ENCODE measurements at places on chromosomes 11 and 22.

DNA sequence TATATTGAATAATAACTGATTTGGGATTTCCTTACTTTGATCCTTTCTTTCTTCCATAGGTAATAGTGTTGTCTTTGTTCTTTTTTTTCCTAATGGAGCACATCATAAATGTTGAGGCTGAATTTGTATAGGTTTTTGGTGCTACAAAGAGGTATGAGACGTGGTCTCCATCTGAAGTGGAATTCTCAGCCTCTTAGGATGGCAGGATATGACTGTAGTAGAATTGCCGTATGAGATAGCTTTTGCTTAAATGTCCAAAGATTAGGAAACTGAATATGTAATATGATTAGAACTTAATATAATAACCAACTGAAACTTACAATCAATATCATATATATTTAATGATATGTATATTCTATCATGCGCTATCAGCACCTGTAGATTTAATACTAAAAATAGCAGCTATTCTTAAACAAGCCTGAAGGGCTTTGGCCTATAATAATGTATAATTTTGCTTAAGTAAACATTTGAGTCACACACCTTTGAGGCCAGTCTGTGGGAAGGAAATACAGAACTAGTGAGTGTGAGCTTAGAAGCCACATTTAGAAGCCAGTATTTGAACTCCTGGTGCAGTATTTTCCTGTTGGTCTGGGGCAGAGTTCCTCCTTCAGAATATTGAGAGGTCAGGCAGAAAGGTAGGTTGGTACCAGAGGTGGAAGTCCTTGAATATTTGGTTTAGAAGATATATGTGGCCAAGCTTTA, 62.6 kb downstream of the SWAP70 start:
- DNase-seq, result no peak

DNA sequence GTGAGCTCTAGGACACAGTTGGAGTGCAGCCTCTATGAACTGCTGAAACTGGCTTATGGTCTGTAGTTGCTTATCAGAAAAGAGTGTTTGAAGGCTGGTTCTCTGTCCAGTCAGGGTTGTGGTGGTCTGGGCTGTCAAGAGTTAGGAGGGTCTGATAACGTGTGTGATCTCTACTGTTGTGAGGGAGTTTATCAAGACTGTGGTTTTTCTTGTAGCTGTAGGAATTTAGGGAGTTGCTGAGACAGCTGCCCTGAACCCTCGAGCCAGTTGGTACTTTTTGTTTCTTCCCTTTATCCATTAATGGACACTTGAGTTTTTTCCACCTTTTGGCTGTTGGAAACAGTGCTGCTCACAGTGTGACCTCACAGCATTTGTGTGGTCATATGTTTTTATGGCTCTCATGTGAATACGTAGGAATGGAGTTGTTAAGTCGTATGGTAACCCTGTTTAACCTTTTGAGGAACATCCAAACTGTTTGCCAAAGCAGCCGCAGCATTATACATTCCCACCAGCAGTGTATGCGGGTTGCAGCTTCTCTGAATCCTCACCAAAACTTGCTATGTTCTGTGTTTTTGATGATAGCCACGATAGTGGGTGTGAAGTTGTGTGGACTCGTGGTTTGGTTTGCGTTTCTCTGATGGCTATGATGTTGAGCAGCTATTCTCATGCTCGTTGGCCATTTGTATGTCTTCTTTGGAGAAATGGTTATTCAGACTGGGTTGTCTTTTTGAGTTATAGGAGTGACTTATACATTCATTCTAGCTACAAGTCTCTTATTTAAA, 20.9 kb upstream of the DGCR8 start:
- DNase-seq, result no peak

DNA sequence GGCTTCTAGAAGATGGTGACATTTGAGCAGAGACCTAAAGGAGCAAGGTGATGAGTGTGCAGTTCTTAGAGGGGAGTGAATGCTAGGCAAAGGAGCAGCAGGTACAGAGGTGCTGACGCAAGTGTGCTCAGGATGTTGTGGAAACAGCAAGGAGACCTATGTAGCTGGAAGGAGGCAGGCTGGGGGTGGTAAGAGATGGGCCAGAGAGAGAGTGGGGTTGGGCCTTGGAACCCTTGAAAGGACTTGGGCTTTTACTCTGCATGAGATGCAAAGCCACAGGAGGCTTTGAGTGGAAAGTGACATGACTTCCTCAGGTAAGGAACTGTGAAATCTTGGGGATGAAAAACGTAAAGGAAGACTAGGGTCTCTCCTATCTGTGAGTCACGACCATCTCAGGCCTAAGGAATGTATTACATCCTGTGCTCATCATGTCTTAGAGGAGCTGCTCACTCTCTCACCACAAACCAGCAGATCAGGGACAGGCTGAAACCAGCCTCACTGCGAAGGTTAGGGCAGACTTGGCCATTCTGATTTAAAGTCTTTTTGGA, 65.4 kb downstream of the MICAL2 start:
- no peak for DNase-seq

- no peak for DNase-seq
These were observed 4.2 kb upstream of the MDK start for GRCh38 chr11:46377290-46377689.

DNA sequence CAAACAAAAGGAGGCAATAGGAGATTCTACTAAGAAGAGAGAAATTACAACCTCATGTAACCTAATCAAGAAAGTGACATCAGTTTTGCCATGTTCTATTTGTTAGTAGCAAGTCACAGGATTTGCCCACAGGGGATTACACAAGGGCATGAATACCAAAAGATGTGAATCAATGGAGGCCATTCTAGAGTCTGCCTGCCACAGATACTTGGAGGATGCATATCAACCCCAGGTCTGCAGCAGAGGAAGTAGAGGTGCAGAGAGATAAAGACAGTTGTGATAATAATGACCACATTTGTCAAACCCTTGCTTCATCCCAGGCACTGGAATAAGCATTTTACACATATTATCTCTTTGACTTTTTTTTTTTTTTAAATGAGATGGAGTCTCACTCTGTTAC, 2.4 kb upstream of the ASCC2 start:
- no peak for DNase-seq

GRCh38 chr11:62542750-62543567, 3.6 kb downstream of the AHNAK start:
- peak; percentile 95 for DNase-seq

DNA sequence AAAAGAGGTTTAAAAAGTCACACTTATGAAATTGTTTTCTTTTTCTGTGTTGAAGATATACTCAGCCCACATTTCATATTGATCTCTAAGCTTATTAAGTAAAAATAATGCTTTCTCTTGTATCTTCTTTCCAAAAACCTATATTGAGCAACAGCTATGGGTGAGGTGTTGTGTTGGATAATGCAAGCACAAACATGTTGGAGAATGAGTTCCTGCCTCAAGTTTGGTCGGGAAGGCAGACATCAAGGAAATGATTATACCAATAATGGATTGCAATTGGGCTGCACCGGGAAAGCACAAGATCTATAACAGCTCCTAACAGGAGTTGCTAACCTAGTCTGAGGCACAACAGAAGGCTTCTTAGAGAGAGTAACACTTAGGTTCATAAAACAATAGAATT, 308.9 kb upstream of the MPPED2 start:
- DNase-seq, result no peak

DNA sequence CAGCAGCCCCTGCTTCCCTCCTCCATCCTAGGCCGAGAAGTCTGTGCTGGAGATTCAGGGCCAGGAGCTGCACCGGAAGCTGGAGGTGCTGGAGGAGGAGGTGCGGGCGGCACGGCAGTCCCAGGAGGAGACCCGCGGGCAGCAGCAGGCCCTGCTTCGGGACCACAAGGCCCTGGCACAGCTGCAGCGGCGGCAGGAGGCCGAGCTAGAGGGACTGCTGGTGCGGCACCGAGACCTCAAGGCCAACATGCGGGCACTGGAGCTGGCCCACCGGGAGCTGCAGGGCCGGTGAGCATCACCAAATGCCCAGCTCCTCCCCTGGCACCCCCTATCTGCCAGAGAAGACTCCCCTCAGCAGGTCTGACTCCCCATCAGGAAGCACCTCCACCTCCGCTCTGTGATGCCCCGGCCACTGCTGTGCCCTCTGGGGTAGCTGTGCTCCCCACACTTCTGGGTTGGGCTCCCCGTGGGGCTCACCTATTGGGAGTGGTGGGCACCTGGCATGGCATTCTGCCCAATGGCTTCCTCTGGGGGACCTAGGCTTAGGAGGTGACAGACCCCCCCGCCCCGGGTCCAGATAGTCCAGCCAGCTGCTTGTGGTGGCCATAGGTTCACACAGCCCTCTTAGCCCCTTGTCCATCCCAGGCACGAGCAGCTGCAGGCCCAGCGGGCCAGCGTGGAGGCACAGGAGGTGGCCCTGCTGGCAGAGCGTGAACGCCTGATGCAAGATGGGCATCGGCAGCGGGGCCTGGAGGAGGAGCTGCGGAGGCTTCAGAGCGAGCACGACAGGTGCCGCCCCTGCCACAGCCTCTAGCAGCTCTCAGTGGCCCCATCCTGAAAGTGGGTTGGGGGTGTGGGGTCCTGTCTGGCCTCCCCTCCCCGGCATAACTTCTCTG, 6.6 kb upstream of the RPS6KA4 start:
- DNase-seq, result peak; percentile 61

DNA sequence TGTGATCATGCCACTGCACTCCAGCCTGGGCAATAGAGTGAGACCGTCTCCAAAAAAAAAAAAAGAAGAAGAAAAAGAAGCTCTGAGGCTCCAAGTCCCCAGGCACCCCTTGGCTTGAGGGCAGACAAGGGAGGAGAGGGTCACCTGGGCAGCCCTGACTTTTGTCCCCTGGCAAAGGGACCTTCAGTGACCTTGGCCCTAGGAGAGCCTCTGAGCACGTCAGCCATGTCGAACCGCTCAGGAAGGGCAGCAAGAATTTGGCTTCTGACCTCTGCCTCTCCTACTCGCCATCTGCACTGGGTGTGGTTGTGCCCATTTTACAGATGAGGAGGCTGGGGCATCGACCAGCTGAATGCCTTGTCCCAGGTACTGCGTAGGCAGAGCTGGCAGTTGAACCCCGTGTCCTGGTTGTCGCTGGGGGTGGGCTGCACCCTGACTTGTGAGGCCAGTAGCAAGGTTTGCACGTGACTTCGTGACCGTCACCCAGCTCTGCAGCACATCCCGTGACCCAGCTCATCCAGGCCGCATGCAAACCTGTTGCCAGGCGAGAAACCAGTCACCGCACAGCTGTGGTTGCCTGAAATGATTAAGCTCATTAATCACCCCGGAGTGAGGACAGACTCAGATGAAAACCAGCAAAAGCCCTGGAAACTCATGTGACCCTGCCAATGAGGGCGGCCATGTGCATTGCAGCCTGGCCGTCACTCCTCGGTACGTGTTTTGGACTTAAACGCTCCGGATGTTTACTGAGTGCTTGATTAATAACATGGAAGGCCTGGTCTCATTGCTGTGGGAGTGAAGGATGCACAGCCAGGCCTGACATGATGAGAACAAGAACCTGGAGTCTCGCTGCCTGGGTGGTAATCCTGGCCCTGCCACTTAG, 47.7 kb upstream of the PPP6R3 start:
- no peak for DNase-seq

GRCh38 chr11:12185106-12185690, 74.8 kb downstream of the MICAL2 start:
- DNase-seq, result no peak

- DNase-seq, result no peak
These were observed 14.3 kb downstream of the OR52K1 start for GRCh38 chr11:4496557-4497248.

- DNase-seq, result no peak
These were observed 73.5 kb downstream of the RNF169 start for GRCh38 chr11:74822170-74822569.

DNA sequence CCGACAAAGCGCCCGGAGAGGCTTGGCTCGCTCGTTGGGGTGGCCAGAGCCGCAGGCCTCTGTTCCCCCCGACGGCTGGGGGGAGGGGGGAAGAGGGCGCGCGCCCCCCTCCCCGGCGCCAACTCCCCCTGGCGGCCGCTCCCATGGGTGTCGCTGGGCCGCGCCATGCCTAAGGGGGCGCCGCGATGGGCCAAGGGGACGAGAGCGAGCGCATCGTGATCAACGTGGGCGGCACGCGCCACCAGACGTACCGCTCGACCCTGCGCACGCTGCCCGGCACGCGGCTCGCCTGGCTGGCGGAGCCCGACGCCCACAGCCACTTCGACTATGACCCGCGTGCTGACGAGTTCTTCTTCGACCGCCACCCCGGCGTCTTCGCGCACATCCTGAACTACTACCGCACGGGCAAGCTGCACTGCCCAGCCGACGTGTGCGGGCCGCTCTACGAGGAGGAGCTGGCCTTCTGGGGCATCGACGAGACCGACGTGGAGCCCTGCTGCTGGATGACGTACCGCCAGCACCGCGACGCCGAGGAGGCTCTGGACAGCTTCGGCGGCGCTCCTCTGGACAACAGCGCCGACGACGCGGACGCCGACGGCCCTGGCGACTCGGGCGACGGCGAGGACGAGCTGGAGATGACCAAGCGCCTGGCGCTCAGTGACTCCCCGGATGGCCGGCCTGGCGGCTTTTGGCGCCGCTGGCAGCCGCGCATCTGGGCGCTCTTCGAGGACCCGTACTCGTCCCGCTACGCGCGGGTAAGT, 1.4 kb downstream of the KCNC1 start:
- DNase-seq, result no peak

DNA sequence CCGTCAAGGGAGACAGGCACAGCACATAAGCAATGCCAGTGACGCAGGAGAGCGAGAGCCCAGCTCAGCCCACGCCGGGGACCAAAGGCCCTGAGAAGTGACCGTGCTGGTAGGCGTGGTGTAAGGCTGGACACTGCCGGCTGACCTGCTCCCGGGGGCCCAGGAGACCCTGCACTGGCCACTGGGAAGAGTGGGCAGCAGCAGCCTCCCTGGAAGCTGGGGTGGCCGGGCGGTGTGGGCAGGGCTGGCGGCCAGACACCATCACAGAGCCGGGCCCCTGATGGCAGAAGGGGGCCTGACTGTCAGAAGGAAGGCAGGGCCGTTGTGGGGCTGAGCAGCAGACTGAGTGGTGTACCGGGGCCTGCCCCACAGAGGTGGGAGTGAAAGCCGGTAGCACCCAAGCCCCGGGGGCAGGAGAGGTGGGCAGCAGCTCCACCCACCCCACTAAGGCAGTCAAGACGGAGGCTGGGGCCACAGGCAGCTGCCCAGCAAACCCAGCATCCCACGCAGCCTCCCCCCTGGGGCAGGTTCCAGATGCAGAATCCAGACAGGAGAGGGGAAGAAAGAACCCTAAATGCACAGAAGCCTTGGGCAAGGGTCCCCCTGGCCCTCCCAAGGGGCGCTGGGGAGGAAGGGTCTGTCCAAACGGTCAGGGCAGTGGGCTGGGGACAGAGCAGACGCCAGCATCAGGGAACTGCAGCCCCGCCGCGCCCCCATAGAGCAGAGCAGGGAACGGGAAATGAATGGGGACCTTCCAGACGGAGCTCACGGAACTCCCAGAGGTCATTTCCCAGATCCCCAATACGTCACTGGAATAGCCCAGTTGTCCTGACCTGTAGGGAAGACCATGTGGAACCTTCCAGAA, 205.2 kb downstream of the BRD1 start:
- DNase-seq, result peak; percentile 10

DNA sequence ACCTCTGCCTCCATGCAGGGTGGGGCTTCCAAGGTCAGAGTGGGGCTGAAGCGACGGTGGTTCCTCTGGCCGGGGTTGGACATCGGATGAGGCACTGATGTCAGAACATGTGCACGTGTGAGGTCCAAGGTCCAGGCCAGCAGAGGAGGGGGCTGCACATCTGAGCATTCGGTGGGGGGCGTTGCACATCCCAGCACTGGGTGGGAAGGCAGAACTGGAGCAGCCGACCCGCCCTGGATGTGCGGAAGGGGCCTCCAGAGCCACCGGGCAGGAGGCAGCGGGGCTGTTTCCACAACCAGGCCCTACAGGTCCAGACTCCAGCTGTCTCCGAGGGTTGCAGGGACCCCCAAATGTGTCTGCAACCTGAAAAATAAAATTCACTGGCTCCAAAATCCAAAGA, 271.0 kb downstream of the CTTN start:
- no peak for DNase-seq

Measured in right cardiac atrium (tissue), 5 donors.